ENCODE measurements at places on chromosomes 2 and 18.

- peak; percentile 16 for DNase-seq
Measured at GRCh38 chr2:58571181-58571852, 330.2 kb upstream of the FANCL start.

DNA sequence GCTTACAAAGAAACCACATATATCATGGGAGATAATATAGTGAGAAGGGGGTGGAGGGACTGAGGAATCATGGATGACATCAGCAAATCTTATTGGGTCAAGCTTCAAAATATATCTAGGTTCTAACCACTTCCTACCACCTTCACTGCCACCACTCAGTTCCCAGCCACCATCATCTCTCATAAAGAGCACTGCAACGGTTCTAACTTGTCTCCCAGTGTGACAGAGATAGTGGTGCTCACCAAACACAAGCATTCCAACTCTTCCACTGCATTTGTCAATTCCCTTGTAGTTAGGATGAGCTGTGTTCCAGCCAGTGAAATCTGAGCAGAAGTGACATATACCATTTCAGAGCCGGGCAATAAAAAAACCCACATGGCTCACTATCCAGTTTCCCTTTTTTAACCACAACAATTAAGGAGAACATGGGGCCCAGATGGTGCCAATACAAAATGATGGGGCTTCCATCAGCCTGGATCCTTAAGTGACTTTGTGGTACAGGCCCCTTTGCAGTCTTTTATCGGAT, 318.1 kb downstream of the NBAS start:
- no peak for DNase-seq

DNA sequence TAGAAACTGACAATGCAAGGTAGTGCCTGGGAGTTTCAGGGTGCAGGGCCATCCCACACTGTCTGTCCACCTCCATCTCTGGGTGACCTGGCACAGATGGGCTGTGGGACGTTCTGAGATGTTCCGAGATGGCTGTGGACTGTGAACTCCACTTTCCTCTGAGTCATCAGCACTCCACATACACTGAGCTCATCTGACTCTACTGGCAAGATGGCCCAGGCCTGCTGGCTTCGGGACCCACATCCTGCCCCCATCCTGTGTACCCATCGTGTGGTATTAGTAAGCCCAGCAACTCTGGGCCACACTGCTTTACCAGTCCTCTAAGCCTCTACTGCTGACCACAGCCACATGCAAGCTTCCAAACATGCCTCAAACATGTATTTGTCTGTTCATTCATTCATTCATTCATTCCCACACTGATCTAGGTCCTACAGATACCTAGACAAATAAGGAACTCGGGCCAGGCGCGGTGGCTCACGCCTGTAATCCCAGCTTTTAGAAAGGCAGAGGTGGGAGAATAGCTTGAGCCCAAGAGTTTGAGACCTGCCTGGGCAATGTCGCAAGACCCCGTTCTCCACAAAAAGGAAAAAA, 124.8 kb upstream of the CXCR4 start:
- no peak for DNase-seq

DNA sequence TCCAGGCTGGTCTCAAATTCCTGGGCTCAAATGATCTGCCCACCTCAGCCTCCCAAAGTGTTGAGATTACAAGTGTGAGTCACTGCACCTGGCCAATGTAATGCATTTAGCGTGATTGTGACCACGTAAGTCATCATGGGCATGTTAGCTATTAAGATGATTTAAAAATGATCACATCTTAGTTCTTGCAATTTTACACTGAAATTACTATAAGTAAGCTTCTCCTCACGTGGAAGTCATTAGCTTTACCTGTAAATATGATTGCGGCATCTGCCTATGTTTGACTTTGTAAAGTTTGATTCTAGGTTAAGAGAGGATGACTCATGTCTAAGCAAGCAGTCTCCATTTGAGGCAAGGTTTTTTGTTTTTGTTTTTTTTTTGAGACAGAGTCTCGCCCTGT, 85.5 kb downstream of the PMAIP1 start:
- no peak for DNase-seq

GRCh38 chr18:985212-985661, 80.6 kb downstream of the ADCYAP1 start:
- DNase-seq, result no peak

DNA sequence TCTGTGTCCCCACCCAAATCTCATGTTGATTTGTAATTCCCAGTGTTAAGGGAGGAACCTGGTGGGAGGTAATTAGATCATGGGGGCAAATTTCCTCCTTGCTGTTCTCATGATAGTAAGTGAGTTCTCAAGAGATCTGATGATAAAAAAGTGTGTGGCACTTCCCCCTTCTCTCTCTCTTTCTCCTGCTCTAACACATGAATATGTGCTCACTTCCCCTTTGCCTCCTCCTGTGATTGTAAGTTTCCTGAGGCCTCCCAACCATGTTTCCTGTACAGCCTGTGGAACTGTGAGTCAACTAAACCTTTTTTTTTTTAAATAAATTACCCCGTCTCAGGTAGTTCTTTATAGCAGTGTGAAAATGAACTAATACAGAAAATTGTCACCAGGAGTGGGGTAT, 380.0 kb downstream of the MEIS1 start:
- no peak for DNase-seq

GRCh38 chr2:165390875-165391274, 78.6 kb upstream of the CSRNP3 start:
- DNase-seq, result no peak

- no peak for DNase-seq
Measured at GRCh38 chr2:131521961-131522781, 5.5 kb upstream of the CCDC74A start.

DNA sequence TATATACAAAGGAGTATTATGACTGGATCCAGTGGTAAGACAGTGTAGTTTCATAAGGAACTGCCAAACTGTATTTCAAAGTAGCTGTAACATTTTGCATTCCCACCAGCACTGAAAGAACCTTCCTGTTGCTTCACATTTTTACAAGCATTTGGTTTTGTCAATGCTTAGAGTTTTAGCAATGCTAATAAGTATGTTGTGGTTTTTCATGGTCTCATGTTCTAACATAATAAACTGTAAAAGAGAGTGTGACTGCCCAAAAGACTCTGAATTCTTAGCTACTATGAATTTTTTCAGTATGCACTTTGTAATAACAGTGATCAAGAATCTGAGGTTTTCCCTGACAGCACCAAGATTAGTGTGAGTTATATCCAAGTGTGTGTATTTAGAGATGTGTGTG, 604.2 kb downstream of the XIRP2 start:
- no peak for DNase-seq

- DNase-seq, result no peak
Measured at GRCh38 chr2:170568511-170568910, 146.6 kb upstream of the SP5 start.

Data from T1000 (cell line).